ELF-1 (cell line): ENCODE measurements at places on chromosomes 11 and 22.

GRCh38 chr11:9489080-9489765 is 28.4 kb downstream of the ZNF143 start:
- DNase-seq: no peak

- no peak for DNase-seq
Measured at GRCh38 chr11:61499816-61500491, 8.6 kb upstream of the LRRC10B start.

- no peak for DNase-seq
Measured at GRCh38 chr11:9386901-9387300, 2.4 kb downstream of the IPO7 start.

- no peak for DNase-seq
Measured at GRCh38 chr11:45644981-45645889, 20.2 kb downstream of the CHST1 start.

DNA sequence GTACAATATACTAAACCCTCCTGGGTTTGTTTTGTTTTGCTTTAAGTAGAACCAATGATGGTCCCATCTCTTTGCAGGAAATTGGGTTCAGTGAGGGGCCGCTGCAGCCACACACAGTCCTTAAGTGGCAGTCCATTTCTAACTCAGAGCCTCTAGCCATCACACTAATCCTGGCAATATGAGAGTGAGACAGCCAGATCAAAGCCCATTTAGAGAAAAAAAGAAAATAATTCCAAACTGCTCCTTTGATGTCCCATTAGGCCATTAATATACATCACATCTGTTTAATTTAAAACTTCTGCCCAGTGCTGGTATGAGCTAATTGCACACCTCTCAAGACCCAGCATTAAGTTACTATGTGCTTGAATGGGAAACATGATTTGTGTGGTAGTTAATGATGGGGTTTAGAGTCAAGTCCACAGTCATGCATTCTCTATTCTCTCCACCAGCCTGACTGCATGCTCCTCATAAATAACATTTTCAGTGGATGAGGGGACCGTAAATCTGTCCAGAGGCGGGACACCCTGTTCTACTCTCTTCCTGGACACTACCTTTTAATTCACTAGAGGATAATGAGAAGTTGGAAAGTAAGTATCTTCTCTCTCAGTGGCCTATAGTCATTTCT is 53.8 kb upstream of the BIRC3 start:
- no peak for DNase-seq

DNA sequence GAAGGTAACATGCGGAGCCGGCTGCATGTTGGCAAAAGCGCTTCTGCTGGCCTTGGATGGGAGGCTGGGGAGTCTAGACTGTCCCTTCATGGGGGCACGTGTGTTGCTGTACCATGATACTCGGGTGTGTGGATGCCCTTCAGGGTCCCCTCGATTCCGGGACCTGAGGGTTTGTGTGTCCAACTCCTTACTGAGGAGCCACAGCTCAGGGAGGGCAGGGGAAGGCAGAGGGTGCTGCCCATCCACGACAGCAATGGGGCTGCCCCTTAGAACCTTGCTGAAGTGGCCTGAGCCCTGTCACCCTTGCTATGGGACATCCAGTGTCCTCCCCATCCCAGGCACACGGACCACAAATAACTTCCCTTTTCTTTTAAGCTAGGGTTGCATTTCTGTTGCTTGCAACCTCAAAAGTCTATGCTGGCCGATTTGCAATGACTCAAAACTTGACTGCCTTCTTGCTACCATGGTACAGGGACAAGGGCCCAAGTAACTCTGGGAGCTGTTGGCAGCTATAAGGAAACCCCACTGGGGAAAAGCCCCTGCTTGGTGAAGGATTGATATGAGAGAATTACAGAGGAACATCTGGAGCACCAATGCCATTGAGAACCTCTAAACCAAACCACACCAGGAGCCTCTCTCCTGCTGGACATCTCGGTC is 43.8 kb downstream of the RTL6 start:
- DNase-seq: no peak

DNA sequence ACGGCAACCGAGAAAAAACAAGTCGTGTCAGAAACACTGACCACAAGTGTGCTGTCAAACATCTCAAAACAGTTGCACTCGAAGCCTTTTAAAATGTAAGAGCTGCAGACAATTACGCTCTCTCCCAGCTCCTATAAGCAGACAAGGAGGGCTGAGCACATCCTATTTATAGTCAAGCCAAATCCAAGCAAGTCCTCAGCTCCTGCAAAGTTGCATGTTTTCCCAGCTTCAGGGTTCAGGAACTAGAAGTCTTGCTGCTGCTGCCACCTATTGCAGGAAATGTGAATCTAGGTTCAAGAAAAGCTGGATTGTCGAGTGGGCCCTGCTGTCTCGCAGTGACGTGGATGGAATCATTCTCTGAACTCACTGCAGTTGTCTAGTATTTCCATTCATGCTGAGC is 15.5 kb downstream of the EFCAB6 start:
- DNase-seq: peak; percentile 19

DNA sequence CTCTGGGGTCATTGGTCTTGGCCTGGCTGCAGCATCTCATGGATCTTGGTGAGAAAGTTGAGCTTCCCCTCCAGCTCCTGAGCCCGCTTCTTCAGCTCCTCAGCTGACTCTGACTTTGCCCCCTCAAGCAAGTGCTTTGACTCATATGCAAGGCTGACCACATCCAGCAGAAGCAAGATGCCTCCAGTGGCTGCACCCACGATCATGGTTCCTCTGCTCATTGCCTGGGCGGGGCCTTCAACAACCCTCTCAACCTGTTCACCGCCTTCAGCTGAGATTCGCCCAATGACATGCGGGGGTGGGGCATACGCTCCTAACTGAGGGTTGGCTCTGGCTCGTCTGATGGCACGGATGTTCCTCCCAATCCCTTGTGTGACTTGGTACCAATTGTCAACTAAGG is 11.9 kb downstream of the APOL2 start:
- DNase-seq: no peak

DNA sequence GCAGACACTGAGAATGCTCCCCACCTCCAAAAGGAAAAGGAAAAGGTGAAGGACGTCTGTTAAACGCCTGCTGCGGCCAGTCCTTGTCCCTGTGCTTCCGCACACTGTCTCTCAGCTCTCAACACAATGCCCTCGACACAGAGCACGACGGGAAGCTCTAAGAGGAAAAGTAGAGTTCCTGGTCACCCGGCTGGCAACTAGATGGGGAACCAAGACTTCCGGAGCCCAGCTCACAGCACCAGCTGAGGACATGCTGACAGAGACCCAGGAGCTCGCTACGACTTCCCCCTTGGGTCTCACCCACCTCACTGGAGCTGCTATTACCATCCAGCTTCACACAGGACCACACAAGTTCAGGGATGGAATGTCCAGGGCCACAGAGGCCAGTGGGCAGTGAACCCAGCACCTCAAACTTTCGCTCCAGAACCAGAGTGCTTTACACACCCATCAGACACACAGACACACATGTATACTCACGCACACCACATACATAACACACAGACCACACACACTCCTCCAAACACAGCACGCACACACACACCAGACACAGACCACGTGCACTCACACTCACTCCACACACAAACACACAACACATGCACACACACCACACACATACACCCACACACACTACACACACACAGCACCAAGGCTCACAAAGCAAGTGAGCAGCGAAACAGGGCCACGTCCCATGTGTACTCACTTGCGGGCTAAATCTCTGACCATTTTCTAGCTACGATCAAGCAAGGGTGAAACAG is 9.6 kb downstream of the SULT4A1 start:
- DNase-seq: no peak

- peak; percentile 27 for DNase-seq
Measured at GRCh38 chr22:42171946-42172719, 41.5 kb upstream of the CYP2D6 start.

GRCh38 chr22:37913233-37913721 is 7.2 kb downstream of the MICALL1 start:
- DNase-seq: no peak

- no peak for DNase-seq
Measured at GRCh38 chr22:31086703-31087330, 5.7 kb downstream of the SMTN start.

DNA sequence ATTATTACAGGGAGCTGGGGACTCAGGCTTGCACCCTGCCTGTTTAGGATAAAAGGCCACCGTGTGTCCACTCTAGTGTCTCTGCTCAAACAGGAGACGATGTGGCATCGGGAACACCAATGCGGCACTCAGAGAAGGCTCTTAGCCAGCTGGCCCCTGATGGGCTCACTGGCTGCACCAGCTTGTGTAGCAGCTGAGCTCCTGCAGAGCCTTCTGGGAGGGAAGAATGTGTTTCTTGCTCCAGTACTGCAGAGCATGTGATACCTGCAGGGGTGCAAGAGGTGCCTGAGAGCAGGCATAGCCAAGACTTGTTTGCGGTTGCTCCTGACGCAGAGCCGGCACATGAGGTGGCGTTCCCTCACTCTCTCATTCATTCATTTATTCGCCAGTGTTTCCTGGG is 44.4 kb upstream of the KCNQ1OT1 start:
- DNase-seq: no peak

- DNase-seq: no peak
Measured at GRCh38 chr11:102518296-102519094, 12.1 kb downstream of the MMP7 start.

DNA sequence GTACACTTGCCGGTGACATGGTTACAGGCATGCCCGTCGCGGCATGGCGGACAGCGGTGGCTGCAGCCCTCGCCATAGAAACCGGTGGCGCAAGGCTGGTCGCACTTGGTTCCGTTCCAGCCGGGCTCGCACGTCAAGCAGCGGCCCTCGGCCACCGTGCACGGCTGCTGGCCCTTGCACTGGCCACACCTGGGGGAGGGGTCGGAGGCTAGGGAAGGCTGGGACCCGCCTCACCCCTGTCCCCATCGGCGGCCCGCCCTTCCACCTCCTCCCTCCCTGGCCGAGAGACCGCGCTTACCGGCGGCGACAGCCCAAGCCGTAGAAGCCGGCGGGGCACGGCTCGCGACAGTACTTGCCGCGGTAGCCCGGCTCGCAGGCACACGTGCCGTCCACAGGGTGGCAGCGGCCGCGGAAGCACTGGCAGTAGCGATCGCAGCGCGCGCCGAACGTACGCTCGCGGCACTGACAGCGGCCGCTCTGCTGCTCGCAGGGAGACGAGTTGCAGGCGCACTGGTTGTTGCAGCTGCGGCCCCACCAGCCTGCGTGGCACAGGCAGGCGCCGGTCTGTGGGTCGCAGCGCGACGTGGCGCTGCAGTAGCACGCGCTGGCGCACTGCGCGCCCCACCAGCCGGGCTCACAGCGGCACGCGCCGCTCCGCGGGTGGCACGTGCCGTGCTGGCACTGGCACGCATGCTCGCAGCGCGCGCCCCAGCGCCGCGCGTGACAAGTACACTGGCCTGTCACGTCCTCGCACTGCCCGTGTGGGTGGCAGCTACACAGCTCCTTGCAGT is 6.7 kb downstream of the SCARF2 start:
- peak; percentile 73 for DNase-seq

- no peak for DNase-seq
Measured at GRCh38 chr11:84140386-84141169, 854.4 kb upstream of the CCDC90B start.

GRCh38 chr11:131099013-131099412 is 182.7 kb upstream of the SNX19 start:
- DNase-seq: no peak

DNA sequence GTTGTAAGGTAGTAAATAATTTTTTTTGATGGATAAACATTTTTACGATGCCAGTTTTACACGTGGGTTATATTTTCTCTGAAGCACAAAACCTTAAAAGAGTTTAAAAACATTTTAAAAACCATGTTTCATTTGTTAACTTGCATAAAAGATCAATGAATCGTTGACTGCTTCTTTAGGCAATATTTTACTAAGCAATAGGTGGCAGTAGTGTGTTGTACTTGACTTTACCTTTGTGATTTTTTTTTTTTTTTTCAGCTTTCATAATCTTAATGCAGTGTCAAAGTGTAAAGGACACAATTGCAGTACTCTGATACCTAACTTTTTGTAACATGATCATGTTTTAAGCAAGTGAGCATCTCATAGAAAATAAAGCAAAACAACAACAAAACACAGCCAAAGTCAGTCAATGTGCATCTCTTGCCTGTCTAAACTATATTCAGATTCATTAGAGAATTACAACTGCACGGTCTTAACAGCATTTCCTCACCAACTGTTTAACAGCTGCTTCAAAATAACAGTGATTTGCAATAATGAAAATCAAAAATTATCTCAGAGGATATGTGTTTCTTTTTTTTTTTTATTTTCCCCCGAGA is 27.7 kb downstream of the DNAJC24 start:
- DNase-seq: no peak

GRCh38 chr11:102341844-102342318 is 5.1 kb upstream of the BIRC2 start:
- peak; percentile 85 for DNase-seq

GRCh38 chr11:103111400-103111799 is 2.2 kb downstream of the DYNC2H1 start:
- no peak for DNase-seq

- no peak for DNase-seq
Measured at GRCh38 chr22:18058371-18059093, 19.3 kb upstream of the PEX26 start.

GRCh38 chr11:3747704-3748103 is 49.6 kb downstream of the NUP98 start:
- no peak for DNase-seq

DNA sequence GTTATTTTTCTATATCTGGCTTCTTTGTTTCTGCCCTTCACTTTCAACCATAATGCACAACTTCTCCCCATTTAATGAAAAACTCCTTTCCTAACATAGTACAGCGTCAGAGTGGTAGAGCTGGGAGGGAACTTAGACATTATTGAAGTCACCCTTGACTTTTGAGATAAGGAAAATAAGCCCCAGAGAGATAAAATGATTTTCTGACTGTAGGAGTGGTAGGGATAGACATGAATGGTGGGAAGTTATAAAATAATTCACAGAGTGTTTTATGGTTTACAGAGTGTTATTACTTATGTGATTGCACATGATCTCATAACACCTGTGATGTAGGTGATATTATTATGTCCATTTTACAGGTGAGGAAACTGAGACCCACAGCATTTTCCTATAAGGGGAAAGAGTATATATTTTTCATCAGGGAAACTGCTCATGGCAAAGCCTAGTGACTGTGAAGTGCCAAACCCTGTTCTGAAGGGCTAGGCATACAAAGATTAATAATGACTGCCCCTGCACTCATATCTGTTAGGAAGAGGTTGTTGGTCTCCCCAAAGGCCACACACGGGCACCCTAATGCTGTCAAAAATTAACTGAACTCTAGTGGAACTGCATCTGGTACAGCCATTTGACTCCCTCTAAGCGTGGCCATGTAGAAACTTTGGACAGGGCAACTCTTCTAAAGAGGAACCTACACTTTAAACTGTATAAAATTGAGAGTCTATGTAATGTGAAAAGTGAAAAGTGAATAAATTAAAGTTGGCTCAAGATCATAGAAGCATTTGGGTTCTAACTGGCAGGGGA is 61.1 kb upstream of the PICALM start:
- no peak for DNase-seq

GRCh38 chr22:37138849-37139561 is 10.7 kb downstream of the IL2RB start:
- DNase-seq: no peak

GRCh38 chr22:17853073-17853472 is 78.8 kb upstream of the BID start:
- DNase-seq: no peak

GRCh38 chr11:66566221-66566620 is 2.2 kb downstream of the CTSF start:
- DNase-seq: no peak

- no peak for DNase-seq
Measured at GRCh38 chr22:26768952-26769351, 111.6 kb downstream of the MIAT start.
